ENCODE measurements at places on chromosomes 6 and 20.

DNA sequence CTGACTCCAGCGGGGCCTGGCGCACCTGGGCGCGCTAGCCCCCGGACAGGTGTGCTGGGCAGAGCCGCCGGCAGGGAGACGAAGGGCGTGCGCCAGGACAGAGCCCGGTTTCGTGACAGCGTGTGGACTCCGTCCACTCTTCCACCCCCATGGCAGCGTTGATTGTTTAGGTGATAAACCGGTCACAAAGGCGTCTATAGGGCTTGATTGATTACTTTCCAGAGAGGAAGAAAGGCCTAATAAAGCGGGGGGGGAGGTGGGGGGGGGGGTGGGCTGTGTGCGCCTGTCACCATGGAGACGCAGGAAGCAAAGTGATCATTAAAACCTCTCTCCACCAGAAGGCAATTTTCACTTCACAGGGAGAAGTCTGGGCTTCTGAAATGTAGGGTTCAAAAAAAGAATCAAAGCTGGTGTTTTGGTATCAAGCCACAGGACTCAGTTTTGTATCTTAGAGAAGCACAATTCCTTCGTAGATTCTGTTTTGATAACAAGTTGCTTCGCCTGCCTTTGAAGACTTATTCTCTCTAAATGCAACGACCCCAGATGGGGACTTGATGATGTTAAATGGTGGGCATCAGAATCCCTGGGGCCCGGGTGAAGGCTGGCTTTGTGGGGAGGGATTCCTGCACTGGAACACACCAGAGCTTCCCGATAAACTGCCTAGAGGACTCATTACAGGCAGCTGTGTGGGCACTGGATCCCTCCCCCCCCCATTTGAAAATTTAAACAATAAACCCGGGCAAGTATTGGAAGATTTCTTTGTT is 1.4 kb downstream of the PHACTR3 start:
- no peak for DNase-seq

DNA sequence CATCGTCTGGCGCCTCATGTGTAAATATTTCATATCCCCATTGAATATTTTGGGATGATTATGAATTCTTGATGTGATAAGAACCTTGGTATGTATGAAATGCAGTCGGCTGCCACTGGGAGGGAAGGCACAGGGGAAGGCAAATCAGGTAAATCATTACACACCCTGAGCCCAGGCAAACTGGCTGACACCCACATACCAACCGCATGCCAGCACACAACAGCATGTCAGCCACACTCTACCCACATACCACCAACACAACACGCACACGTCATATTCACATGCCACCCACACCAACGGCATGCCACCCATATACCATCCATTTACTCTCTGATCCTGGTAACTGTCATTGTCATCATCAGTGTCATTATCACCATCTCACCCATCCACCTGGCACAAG is 28.3 kb upstream of the MDGA1 start:
- no peak for DNase-seq

DNA sequence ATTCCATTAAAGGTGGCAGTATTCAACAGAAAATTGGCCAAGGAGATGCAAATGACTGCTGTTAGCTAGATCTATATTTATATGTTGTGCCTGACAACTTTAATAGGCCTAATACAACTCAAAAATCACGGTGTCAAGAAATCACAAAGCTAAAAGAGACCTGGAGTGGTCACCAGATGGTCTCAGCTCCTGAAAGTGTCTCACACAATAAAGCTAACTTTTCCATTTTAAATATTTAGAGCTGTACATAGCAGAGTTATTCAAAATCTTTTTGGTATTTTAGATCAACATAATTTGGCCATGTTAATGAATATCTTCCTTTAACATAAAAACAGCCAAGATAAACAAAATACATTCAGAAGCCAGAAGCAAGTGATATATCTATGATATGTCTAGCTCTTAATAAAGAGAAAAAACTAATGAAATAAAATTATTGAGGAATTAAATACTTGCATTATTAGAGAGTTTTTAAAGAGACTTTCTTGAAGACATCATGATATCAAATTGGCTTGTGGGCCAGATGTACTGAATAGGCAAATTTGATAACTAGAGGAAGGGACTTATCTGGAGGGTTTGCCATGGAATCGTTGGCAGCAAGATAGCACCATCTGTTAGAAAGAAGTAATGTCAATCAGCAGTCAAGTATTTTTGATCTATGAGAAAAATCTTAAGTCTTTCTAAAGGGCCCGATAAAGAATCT is 84.9 kb upstream of the SCAF8 start:
- DNase-seq: no peak

GRCh38 chr6:39338397-39338796 is 15.9 kb upstream of the KCNK16 start:
- DNase-seq: peak; percentile 44

- DNase-seq: no peak
These were observed 38.6 kb downstream of the RIPOR2 start for GRCh38 chr6:24897186-24897585.

- no peak for DNase-seq
These were observed 11.7 kb downstream of the UBE2V1 start for GRCh38 chr20:50101281-50101680.

DNA sequence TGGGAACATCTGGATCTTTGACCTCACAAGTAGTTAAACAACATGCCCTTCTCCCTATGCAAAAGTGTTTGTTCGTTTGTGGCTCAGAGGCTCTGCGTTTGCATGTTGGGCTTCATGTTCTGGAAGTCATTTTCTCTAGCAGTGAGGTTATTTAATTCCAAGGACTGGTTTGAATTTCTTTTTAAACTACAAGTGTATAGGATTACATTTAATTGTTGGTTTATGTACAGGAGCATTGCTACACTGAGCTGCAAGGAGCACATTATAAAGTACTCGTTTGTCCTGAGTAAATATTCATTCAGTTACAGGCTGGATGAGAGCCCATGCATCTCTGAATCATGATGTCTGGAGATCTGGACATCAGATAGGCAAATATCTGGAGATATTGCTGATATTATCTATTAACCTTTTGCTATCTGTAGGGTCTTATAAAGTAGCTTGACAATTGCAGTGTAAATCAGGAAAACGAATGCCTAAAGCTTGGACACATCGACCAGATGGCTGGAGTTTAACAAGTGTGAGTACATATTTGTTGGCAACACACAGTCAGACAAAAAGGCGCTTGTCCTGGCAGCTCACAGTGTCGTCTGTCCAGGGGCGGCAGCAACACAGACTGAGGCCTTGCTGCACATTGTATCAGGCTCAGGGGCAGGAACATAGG is 84.6 kb downstream of the PDE7B start:
- no peak for DNase-seq

Measured in OCI-M1 (cell line).